ENCODE measurements at places on chromosomes 16 and 17. TPM values are rescaled to one million over a fixed set of nuclear protein-coding genes. Genes with fewer than 3 reads are reported as not detected.
A peak's percentile ranks its signal among the peaks of the same experiment; 100 is the strongest.

DNA sequence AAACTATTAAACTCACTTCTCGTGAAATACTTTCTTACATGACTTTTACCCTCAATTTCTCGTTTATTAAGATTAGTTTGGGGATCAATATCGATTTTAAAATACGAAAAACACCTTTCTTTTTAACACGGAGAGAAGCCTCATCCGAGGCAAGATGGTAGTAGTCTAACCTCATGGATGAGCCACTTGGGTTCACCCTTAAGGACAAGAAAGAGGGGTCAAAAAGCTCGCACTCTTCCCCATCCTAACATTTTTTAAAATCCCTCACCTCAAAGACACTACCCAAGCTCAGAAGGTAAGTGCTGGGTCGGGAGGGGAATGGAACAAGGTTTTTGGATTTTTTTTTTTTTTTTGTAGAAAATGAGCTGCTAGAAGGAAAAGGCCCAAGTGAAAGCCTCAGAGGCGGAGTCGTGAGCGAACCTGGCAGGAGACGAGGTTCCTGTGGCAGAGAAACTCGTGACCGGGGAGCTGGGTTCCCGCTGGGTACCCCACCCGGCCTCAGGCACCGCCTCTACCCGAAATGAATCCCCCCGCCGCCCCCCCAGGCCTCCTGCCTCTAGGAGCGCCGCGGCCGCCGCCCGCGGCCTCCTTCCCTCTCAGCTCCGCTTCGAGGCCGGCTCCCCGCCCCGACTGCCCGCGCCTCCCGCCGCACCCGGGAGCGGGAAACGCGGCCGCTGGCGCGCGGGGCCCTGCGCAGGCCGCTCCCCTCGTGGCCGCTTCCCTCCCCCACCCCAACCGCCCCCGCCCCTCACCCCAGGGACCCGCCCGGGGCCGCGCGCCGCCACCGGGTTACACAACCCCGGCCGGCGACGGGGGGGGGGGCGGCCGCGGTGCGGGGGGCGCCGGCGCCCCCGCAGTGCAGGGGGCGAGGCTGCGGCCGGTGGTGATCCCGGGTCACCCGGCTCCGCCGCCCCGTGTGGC is 1.6 kb downstream of the NUFIP2 start:
- no peak for DNase-seq

GRCh38 chr16:23423496-23424049 is 29.4 kb downstream of the COG7 start:
- peak; percentile 21 for DNase-seq

DNA sequence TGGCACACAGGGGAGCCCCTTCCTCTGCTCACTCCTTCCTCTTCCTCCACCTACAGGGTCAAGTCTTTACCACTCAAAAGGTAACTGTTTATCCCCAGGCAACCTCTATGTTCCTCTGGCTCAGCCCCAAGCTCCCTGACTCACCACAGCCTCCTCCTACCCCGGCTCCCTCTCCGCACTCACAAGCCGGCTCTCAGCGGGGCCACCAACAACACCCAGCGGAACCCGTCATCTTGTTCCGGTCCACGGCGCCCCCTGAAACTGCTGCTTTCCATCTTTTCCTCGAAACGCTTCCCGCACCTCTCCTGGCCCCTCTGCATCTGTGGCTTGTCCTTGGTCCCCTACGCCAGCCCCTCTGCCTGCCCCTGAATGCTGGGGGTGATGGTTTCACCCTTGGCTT is 58.4 kb downstream of the NXN start:
- DNase-seq: no peak

DNA sequence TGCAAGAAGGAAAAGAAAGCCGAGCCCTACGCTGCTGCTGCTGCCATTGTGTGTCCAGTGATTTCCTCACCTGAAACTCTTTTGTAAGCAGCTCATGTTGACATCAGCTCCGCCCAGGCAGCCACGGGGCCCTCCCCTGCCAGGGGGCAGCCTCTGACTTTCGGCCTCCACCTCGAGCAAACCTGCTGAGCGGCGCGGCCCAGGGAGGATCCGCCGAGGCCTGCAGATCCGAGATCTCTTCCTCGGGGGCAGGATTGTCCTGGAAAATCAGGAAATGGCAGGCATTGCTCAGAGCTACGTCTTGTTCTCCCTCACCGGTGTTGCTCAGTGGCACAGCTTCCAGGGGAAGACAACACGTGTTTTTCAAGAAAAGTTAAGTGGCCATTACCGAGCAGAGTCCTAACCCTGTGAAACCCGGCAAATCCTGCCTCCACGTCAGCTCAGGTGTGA is 35.6 kb upstream of the ZNF750 start:
- peak; percentile 64 for DNase-seq

The GSDMA gene
- 0.07 TPM for polyA plus RNA-seq

The CCR7 gene
- 0.55 TPM for polyA plus RNA-seq

The ALOX12B gene
- not detected for polyA plus RNA-seq

The CASKIN1 gene
- polyA plus RNA-seq: 2.2 TPM

DNA sequence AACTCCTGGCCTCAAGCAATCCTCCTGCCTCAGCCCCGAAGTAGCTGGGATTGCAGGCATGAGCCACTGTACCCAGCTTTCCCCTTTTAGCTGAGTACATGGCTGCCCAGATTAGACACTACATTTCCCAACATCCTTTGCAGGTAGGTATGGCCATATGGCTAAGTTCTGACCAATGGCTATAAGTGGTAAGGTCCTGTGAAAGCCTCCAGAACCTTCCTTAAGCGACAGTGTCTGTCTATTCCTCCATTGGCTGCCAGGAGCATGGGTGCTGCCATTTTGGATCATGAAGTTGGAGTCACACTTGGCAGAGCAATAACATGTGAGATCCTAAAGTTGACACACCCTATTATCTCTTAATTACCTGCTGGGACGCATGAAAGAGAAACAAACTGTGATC is 24.4 kb upstream of the CRHR1 start:
- DNase-seq: no peak

DNA sequence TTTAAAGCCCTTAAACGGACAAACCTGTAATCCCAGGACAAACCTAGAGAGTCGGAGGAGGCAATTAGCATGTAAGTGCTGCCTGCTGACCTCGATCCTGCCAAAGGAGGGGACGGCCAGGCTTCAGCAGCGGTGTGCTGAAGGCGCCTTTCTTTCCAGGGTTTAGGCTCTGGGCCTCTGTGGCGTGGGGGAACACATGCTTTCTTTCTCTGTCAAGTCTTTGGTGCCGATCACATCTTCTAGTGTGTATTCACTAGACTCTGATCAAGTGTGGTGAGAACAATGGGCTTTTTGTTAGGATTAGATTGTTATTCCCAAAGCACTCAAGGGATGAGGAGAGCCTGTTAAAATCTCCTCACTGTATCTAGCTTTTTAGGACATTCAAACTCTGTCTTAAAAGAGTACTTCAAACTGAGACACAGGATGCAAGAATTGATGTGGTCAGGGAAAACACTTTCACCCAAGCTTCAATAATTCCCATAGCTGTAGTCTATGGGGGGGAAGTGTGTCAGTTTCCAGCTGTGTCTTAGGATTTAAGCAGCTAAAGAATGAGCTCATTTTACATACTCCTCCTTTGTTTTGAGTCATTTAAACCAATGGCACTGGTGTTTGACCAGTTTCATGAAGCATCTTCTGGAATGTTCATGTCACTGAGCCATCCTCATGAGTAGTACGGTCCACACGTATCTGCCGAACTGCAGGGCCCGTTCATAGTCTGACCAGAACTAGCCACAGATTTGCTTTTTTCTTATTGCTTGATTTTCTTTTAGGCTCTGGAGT is 51.2 kb downstream of the RPA1 start:
- no peak for DNase-seq

DNA sequence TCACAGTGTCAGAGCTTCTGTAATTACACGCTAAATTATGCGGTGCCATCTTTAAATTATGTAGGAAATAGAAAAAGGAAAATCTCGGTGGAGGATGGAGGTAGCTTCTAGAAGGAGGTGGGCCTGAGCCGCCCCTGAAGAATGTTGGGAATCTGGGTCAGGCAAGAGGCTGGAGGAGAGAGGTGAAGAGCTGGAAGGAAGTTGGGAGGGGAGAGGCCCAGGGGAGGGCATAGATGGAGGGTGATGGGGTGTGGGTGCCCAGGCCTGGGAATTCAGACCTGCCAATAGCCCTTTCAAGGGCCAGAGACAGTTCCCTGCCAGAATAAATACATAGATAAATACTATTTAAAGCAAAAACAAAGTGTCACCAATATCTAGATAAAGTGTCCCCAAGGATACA is 415.0 kb upstream of the HSBP1 start:
- DNase-seq: no peak

DNA sequence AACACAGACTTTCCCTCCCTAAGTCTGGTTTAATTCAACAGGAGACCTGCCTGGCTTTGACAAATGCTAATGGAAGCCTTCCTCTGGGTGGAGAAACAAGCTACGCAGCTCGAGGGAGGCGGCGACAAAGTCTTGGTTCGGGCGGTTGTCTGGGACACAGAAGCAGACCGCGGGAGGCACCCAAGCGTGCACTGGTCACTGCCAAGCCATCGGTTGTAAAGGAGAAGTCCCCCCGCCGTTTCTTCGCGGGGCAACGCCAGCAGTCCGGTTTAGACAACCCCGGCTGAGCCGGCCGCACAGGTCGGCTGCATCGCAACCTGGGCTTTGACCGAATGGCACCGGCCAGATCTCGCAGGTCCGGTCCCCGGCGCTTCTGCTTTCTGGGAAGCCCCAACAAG is 586 bp downstream of the GLYR1 start:
- DNase-seq: peak; percentile 35

The TMEM238L gene
- polyA plus RNA-seq: not detected

The NOMO2 gene
- 518 TPM for polyA plus RNA-seq

DNA sequence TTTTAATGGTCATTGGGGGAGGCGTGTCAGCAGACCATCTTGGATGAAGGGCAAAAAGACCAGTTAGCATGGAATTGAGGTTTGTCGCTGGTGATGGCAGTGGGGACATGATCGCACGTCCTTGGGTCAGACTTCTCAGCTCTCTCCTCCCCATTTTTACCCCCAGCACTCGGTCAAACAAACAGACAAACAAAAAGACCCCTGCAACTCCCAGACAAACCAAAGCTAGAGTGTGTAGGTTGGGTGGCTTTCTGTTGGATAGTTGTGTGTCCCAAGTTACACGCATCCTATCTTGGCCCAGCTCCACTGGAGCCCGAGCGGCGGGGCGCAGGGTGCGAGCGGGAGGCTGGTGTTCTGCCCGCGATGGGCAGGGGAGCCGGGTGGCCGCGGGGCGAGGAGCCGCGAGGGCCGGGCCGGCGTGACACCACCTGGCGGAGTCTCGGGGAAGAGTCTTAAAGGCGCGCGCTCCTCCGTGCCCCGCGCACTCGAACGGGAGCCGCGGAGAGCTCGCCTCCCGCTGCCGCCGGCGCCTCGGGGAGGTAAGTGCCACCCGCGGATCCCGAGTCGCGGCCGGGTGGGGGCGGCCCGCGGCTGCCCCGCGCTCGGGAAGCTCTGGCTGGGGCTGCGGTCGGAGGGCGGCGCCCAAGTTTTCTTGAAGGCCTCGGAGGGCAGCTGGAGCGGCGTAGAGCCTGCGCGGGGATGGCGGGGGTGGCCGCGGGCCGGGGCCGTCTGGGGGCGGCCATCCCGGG is 18.5 kb upstream of the NTN1 start:
- DNase-seq: no peak
